H1 (cell line): ENCODE measurements at places on chromosomes 13 and 19.
A peak's percentile ranks its signal among the peaks of the same experiment; 100 is the strongest.

GRCh38 chr19:45251452-45252354, 632 bp downstream of the MARK4 start:
- DNase-seq: no peak

DNA sequence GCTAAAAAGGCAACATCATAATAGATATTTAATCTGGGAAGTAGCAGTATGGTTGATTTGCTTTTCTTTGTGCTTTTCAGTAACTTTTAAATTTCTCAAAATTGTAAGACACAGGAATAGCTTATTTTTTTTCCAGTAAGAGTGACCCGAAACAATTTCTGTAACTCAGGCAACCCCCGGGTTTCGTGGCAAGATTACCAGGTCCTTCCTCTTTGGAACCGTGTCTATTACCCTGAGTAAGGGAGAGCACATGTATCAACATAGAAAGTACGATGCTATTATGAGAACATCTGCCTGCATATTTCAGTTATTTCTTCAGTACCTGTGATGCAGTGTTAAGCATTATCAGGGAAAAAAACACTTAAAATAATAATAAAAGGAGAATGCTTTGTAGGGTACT, 64.1 kb downstream of the DOCK9 start:
- no peak for DNase-seq

DNA sequence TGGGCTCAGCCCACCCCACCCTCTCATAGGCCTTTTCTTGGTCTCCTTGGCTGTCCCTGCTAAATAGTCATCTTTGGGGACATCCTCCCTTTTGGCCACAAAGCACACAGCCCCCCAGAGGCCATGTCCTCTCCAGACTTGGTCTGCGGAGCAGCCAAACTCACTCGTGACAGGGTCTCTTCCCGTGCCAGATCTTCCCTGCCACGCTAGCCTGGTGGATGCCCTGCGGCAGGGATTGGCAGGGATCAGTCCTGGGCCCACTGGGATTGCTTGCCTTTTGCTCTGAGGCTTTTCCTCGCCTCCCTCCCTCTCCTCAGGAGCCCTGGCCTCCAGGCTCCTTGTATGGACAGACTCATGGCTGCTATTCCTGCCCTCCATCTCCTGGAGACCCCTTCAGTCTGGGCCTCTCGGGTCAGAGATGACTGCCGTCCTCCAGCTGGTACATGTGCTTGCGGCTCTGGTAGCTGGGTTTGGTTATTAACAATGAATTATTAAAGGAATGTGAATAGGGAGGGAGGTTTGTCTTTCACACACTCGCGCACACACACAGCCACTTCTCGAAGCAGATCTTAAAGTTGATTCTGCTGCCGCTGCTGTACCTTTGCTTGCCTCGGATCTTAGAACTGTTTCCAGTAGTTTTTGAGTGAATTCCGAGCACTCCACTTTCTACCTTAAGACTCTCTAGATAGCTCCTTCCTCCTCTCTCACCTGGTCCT, 45.1 kb downstream of the NFIX start:
- DNase-seq: no peak

DNA sequence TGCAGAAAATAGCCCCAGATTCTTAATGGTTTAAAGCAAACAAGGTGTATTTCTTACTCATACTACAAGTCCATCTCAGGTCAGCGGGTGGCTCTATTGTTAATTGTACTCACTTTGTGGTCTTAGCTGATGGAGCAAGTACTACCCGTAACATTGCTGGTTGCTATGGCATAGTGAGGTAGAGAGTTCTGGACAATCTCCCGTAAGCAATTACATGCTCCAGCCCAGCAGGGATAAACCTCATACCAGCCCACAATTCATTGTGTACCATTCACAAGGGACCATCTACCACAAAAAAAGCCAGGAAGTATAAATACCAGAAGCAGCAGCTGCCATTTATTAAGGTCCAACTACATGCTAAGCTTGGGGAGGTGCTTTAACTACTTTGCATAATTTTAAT, 167.1 kb downstream of the PCDH9 start:
- DNase-seq: no peak

- DNase-seq: no peak
Observed at GRCh38 chr19:40415768-40416167, 2.6 kb upstream of the PRX start.

DNA sequence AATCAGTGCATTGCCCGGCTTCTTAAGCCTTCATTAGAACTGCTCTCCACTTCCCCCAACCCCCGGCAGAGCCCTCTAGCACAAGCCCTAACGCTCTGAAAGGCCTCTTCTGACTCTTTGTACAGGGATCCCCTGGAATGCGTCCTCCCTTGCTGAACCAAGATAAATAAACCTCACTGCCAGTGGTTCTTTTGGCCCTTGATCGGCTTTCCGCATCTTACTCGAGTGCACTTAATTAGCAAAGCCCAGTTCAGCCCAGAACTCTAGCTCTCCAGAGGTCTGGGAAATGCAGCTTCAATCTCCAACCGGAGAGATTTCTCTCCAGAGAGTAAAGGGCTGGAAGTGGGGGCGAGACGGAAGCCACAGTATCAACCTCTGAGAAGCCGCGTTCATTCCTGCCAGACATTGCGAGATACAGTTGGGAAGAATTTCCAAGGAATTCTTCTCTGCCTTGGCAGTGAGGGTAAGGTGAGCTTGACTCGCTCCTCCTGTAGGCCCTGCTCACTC, 8.7 kb upstream of the ZNF444 start:
- DNase-seq: no peak

- no peak for DNase-seq
Observed at GRCh38 chr19:58182577-58182988, 278 bp upstream of the ZNF274 start.

DNA sequence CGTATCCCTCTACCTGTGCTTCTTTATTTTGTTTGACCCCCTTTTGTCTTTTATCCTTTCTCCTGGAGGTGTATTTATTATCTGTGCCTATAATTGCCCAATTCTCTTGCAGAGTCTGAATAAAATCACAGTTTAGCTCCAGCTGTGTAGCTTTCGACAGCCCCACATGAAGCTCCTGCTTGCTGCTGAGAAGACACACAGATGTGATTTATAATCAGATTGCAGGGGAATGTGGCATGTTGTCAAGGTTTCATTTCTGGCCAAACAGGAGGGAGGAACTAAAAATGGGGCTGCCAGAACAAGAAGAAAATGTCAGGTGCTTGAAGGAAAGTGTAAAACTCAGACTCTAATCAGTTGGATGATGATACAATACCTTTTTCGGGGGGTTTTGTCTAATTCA, 22.7 kb downstream of the CCNA1 start:
- DNase-seq: no peak

DNA sequence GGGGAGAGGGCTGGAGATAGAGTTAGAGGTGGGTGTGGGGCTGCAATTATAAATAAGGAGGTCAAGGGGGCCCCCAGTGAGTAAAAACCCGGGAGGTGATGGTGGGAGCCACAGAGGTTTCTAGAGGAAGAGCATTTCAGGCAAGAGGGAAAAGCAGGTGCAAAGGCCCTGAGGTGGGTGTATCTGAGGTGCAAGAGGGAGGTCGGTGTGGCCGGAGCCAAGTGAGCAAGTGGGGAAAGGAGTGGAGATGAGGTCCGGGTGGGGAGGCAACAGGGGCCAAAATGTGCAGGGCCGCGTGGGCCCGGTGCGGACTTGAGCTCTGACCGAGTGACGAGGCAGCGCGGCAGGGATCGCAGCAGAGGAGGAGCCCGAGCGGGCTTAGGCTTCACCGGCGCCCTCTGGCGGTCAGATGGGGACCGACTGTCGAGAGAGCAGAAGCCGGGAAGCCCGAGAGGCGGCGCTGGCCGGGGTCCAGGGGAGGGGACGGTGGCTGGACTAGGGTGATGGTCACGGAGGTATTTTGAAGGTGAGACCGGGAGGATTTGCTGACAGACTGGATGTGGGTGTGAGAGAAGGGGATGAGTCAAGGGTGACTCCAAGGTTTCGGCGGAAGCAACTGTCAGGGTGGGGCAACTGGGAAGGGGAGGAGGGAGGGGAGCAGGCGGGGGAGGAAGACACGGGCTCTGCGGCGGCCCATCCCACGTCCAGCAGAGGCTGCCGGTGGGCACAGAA, 17.7 kb upstream of the SPACA4 start:
- peak; percentile 79 for DNase-seq

- DNase-seq: no peak
Observed at GRCh38 chr13:109773276-109773675, 13.1 kb downstream of the IRS2 start.

DNA sequence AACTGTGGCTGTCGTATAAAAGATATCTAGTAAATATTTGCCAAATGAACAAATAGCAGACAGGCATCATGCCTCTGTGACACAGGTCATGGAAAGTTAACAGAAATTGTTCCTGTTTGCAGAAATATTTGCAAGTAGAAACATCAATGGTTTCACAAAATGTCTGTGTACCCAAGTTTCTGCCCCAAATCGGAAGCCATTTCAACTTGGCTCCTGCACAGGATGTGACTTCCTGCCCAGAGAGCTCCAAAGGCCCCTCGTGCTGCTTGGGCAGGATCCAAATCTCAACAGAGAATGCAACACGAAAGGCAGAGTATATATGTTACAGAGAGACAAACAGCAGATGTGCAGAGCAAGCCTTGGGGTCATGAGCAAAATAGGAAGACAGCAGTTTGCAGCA, 95.5 kb upstream of the SERP2 start:
- no peak for DNase-seq

- no peak for DNase-seq
Observed at GRCh38 chr19:11982526-11982925, 17.7 kb downstream of the ZNF763 start.

DNA sequence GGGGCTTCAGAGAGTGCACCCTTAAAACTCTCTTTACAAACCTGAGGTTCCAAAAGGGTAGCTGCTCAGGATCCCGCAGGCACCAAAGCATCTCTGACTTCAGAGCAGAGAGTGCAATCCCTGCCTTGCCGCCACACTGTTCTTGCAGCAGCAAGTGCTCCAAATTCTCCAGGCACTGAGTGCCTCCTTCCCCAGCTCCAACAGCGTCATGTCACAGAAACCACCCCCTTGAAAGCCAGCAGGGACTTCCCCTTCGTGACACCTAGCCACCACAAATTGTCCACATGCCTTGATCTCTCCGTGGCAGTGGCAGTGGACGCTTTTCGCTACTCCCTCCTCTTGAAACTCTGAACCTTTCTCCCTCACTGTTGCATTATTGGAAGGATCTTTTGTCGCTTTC, 39.9 kb downstream of the MBNL2 start:
- DNase-seq: peak; percentile 39

GRCh38 chr13:67023130-67023876, 206.8 kb downstream of the PCDH9 start:
- DNase-seq: no peak

DNA sequence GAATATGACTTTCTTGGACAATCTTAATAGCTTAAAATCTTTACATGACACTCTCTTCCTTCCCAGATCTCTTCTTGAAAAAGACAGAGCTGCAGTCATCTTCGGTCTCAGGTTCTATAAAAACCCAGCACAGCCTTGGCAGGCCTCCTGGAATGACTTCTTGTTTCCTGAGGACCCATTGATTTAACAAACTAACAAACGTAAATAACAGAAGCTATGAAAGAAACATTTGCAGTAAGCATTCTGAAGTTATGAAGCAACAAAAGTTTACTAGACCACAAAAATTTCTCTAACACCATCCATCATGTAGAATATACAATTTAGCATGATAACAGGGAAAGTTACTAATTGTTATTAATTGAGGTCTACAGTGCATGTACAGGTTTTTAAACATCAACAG, 62.8 kb upstream of the STARD13 start:
- no peak for DNase-seq

GRCh38 chr13:78032132-78032531, 113.5 kb upstream of the EDNRB start:
- DNase-seq: no peak

DNA sequence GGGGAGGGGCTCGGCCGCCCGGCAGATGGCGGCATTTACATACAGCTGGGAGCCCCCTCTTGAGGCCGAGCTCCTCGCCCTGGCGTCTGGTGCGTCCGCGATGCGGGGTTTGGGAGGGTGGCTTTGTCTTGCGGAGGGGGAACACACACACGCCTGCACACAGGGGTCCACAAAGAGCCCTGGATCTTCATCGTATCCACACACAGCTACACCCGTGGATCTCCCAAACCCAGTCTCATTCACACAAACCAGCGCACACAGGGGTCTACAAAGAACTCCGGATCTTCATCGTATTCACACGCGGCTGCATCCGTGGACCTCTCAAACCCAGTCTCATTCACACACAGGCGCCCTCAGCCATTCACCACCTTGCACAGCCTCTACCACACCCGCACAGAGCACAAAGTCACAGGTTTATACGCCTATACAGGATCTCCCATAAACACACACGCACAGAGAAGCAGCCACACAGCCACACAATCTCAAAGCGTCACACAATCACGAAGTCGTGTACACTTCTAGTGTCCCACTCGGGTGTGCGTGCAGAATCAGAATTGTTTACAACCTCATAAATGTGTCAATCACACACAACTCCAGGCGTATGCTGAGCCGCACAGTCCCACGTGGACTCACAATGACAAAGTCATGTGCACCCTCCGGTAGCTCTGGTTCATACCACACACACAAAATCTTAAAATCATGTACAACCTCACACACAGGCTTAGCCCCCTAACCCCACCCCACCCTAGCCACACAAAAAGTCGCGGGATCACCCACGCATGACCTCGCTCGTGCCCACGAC, 550 bp upstream of the DLL3 start:
- DNase-seq: peak; percentile 85

- DNase-seq: no peak
Observed at GRCh38 chr13:45384474-45385174, 33.5 kb downstream of the SLC25A30 start.

DNA sequence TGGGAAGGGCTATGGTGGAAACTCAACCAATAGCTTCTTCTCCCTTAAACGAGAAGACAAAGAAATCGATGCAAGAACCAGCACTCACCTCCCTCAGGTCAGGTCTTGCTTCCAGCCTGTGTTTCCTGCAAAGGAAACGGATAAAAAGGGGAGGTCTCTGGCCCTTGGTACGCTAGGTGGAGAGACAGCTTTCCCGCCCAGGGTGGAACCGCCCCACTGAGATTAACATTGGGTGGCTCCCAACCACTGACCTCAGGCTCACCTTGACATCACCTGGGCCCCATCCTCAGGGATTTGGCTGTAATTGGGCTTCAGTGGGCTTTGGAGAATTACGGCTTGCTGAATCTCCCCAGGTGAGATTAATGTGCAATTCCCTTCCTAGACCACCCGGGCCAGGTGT, at the start of gene NLRP7:
Gene NLRP7, minus strand, starts transcription at position 150 of the 400 bp plus-strand sequence.
- no peak for DNase-seq

GRCh38 chr13:110767476-110767875, 54.0 kb downstream of the ING1 start:
- no peak for DNase-seq

DNA sequence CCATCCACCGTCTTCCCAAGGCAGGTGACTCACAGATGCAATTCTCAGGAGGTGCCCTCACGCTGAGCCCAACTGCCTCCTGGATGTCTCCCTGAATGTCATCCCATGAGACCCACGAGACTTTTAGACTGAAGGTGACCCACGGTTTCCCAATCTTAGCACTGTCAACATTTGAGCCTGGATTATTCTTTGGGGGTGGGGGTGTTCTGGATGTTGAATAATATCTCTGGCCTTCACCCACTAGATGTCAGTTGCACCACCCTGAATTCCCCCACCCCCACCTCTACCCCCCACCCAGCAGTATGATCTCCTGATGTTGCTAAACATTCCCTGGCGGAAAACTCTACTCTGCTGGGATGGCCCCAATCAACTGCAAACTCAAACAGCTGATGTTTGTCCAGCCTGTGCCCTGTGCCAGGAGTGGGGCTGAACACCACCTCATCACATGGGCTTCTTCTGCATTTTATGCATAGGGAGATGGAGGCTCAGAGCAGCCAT, 2.2 kb upstream of the CYP4F22 start:
- DNase-seq: no peak
